DMS 273 treated with DMSO at 0.1 percent for 48 hours (cell line): ENCODE measurements at places on chromosomes 7 and 10.

- DNase-seq: peak; percentile 51
Observed at GRCh38 chr10:103481974-103482531, 3.0 kb upstream of the CALHM3 start.

GRCh38 chr10:104303594-104304355 lies 34.5 kb downstream of the ITPRIP start:
- DNase-seq: no peak

DNA sequence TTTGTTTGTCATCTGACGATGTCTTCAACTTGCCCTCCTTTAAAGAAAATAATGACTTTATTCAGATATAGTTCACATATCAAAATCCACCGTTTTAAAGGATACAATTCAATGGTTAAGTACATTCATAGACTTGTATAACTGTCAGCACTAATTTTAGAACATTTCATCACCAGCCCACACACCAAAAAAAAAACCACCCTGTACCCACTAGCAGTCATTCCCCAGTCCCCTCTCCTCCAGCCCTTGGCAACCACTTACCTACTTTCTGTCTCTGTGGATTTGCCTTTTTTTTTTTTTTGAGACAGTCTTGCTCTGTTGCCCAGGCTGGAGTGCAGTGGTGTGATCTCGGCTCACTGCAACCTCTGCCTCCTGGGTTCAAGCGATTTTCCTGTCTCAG lies 5.3 kb upstream of the HILPDA start:
- DNase-seq: no peak

- no peak for DNase-seq
Observed at GRCh38 chr7:32150039-32150438, 79.8 kb upstream of the PDE1C start.

- DNase-seq: no peak
Observed at GRCh38 chr7:149432121-149432691, 28.7 kb downstream of the ZNF777 start.

DNA sequence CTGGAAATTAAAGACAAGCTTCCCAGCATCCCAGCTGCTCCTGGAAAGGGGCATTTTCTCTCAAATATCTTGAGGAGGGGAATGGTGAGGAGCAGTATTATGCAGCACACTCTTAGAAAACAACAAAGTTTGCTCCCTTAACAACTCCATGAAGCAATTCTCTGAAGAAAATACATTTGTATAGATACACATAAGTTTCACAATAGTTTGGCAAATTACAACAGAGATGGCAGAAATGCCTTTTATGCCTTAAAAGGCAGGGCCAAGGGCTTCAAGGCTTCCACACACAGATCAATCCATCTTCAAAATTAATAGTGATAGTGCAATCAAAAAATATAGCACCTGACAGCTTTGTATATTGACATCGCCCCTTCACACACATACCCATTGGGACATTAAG lies 12.2 kb downstream of the DGKI start:
- no peak for DNase-seq
